EL (cell line): ENCODE measurements at places on chromosomes 3 and 15.

- DNase-seq, result no peak
These were observed 58.9 kb upstream of the CBLB start for GRCh38 chr3:105927741-105928140.

- peak; percentile 51 for DNase-seq
These were observed 48.1 kb upstream of the EPHA3 start for GRCh38 chr3:89059211-89059925.

DNA sequence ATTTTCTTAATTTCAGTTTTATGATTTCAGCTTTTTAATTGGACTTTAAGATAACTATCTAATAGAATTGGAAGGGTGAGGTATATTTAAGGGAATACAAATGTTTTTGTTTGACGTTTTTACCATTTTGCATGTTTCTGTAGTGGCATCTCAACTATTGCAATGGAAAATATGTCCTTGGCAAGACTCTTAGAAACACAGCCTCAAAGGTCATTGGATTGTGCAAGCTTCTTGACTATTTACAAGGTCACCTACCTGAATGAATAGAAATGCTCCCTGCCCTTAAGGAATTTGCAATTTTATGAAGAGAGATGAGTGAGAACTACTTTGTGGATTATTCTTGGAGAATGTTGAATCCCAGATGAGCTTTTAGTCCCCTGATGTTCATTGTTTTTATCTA lies 43.1 kb downstream of the ITPR1 start:
- DNase-seq, result no peak

DNA sequence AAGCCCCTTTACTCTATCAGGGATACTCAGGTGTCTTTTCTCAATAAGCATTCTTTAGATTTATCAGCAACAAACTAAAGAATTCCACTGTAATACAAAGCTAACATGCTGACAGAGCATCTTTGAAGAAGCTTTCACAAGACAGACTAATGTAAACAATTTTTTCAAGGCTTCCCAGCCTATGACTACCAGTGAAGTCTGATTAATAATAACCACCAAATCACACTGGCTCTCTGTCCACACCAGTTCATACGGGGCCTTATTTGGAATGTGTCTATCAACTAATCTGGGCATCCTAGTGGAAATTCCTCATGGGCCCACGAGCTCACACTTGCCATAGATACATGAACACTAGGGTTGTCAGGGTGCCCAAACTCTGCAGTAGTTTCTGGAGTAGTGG lies 84.5 kb downstream of the EFL1 start:
- peak; percentile 79 for DNase-seq

DNA sequence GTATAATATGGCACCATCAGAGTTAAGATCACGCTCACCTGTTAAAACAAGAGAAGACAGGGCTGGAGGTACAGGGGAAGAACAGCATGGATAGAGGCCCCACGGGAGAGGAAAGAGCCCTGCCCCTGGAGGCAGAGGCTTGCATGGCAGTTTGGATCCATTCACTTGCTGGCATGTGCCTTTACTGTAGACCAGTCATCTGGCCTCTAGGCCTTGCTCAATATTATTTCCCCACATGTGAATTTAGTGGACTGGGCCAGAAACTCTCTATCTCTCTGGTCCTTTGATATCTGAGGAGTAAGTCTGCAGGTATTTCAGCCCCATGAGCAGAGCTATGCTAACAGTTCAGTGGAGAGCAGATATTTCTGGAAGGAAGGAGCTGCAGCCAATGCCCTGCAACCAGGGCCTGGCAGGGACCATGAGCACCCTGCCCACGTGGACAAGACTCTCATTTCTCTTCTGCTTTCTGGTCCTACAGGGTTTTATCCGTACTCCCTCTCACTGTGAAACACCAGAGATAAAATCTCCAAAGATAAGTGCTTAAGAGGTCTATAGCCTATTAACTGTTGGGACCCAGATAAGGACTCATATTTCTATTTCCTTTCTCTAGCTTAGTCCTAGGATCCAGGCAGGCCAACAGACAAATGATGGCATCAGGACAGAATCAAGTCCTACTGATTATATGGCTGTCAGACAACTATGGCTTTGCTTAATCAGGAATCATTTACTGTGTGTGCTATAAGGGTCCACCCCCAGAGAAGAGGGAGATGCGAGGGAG lies 65.0 kb downstream of the CLDN11 start:
- no peak for DNase-seq

DNA sequence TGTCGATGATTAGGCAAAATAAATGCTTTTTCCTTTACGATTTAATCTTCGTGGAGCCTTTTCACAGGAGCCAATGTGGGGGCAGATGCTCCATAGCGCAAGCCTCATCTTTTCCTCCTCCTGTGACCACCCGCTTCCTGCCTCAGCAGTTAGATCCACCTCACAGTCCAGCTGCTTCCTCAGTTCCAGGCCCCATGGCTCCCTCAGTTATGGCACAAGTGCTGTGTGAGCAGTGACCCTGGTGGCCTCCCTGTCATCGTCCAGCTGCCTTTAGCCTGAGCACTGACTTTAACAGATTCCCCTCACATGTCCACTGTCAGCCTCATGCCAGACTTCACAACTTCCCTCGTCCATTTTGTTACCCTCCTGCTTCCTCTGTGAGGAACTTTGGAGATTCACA lies 424.6 kb upstream of the GBE1 start:
- DNase-seq, result no peak

- no peak for DNase-seq
These were observed 85.3 kb downstream of the HHLA2 start for GRCh38 chr3:108381529-108382140.

GRCh38 chr3:73681198-73681597 lies 56.5 kb upstream of the PDZRN3 start:
- no peak for DNase-seq

DNA sequence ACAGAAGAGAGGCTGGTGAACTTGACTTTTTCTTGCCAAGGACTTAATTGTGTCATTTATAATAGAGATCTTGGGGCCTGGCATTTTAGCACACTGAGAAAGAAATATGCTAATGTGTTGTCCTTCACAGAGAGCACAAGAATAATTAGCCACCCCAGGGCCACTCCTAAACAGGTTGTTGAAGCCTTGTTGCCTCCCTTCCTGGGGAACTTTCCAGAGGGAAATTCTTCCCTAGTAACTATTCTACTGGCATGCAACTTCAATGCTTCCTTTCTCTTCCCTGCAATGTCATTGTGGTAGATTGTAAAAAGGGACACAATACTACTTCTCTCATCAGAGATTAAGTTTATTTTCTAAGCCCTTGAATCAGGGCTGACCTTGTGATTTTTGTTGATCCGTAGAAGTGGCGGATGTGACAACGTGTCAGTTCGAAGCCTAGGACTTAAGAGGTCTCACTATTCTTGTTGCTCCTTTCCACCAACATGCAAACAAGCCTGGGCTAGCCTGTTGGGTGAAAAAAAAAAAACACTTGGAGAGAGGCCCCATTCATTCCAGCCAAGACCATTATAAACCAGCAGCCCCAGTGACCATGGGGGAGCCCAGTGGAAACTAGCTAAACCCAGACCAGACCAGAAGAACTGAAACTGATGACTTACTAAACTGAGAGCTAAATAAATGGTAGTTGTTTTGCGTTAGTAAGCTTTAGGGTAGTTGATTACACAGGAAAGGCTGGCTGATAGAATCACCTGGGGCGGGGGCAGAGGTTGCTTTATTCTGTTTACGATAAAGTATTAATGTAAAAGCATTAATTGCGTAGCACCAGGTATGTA lies 287.2 kb downstream of the SHQ1 start:
- no peak for DNase-seq
